Renal pelvis (tissue), 12 donors: ENCODE measurements at places on chromosomes 4 and X.

GRCh38 chrX:115147220-115147619 lies 42.0 kb upstream of the RBMXL3 start:
- DNase-seq = peak; percentile 0

DNA sequence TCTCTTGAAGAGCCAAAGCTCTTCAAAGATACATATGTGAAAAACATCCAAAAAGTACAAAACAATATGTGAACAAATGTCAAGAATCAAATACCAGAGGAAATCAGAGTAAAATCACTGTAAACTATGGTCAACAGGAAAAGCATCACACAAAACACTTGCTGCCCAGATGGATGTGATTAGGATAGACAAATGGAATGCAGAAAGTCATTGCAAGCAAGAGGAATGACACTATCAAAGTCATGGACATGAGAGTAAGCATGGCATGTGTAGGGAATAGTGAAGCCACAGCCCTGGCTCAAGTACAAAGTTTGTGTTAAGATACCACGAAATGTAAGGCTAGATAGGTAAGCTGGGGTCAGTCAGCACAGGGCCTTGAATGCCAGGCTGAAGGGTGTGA lies 37.7 kb downstream of the CLDN2 start:
- no peak for DNase-seq

GRCh38 chrX:103688946-103689345 lies 2.4 kb upstream of the MORF4L2 start:
- no peak for DNase-seq

GRCh38 chr4:145818011-145818410 lies 120.6 kb downstream of the ZNF827 start:
- no peak for DNase-seq

DNA sequence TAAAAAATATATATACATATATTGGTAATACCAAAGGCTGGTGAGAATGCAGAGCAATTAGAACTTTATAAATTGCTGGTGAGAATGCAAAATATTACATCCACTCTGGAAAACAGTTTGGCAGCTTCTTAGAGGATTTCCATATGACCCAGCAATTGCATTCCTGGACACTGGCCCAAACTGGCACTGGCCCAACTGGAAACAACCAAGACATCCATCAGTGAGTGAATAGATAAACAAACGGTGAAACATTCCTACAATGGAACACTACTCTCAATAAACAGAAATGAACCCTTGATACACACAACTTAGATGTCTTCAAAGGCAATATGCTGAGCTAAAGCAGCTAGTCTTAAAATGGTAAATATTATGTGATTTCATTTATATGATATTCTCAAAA lies 524.2 kb downstream of the IQCM start:
- peak; percentile 15 for DNase-seq

DNA sequence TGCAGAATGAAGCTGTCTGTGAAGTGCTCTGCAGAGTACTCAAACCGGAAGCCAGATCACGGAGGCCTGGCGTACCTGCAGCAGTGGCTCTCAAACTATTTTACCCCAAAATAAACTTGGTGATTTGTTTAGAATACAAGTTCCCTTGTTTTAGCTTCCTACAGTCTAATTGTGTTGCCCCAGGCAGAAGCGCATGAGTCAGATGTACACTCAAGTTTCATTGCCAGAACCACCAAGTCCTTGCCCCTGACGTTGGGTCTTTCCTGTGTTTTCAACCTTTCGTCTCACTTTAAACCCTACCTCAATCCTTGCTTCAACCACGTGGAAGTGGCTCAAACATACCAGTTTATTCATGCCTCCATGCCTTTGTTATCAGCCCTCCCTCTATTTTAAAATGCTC lies 66.2 kb upstream of the SLC7A11 start:
- DNase-seq = no peak

DNA sequence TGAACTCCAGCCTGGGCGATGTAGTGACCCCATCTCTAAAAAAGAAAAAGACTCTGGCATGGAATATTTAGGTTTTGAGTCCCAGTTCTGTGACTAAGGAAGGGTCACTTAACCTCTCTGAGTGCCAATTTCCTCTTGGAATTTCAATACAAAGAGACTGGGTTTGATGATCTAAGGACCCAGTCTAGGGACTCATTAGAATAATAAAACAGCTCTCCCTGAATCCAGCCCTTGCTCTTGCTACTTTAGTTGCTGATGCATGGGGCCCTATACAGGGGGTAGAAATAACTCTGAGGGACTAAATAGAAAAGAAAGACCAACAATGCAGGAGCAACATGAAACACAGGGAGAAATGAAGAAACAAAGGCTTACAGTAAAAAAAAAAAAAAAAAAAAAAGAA lies 12.6 kb downstream of the C4orf54 start:
- no peak for DNase-seq

DNA sequence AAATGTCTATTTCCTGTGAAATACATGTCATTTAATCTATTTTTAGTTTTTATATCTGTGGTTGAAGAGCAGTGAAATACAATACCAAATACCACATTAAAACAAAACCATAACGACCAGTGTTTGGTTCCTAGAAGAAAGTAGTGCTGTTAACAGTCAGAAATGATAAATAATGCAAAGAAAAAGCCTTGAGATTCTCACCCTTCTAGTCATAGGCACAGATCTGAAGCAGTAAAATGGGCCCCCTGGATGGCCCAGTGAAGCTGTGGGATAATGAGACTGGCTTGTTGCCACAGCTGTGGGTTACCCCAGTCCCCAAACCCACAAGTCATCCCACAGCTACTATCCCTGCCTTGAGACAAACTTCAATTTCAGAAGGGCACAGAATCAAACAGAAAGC lies 137.3 kb upstream of the RPL34 start:
- no peak for DNase-seq

- DNase-seq = peak; percentile 40
These were observed 13.3 kb upstream of the AGA start for GRCh38 chr4:177455561-177455970.

- DNase-seq = no peak
These were observed 29.6 kb upstream of the NKRF start for GRCh38 chrX:119635799-119636198.

GRCh38 chrX:46573892-46574773 lies 568 bp downstream of the CHST7 start:
- DNase-seq = no peak

DNA sequence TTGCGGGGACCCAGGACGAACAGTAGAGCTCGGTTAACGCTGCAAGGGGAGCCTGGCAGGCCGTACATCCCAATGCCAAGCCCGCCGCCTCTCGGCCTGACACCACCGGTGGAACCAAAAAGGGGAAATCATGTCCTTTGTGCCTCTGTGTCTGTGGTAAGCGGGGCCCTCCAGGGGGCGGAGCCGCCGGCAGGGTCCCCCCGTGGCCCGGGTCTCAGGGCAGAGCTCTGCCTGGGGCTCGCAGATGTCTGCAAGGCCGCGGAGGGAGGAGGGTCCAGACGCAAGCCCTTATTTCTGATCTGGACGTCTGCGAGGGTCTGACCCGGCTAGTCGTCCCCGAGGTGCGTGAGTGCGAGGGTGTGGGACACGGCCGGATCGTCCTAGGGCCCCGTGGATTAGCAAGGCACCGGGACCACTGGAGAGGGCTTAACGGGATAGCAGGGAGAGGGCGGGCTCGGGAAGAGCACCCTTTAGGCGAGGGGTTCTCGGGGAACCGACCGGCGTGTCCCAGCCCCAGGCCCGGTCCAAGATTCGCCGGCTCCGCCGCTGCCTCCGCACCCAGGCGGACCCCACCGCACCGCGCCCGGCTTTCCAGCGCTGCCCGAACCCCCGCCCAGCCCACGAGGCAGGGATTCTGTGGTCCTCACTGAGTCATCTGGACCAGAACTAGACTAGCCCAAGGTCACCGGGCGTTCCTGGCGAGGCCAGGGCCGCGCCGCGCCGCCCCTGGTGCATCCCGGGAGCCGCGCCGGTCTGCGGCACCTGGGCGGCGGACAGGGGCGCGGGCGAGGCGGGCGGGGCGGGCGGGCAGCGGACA lies 863 bp upstream of the FAM193A start:
- peak; percentile 48 for DNase-seq

DNA sequence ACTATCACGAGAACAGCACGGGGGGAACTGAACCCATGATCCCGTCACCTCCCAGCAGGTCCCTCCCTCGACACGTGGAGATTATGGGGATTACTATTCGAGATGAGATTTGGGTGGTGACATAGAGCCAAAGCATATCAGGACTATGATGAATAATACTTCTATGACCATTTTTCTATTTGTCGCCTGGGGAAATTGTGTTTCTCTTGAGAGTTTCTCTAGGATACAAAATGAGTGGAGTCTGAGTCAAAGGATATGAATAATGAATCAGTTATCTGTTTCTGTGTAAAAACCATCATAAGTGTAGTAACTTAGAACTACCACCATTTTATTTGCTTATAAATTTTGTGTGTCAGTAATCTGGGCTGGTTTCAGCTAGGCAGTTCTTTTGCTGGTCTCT lies 533.0 kb upstream of the ARX start:
- no peak for DNase-seq

GRCh38 chr4:138565576-138565975 lies 323.4 kb upstream of the SLC7A11 start:
- no peak for DNase-seq

GRCh38 chr4:154036856-154037255 lies 248.0 kb upstream of the SFRP2 start:
- DNase-seq = no peak

DNA sequence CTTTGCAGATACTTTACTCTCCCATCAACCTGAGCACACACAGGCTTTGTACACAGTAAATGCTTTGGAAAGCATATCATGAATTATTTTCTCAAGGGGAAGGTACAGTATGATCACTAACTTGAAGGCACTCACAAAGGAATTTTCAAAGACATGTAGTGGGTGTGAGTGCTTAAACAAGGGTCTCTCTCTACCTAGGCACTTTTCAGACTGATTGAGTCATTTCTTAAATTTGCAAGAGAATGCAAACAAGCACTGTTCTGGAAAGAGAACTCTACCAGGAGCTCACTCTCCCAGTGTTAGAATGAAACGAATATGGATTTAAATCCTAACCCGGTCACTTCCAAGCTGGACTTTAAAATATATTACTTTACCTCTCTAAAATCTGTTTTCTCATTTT lies 85.7 kb downstream of the MAML3 start:
- DNase-seq = no peak

DNA sequence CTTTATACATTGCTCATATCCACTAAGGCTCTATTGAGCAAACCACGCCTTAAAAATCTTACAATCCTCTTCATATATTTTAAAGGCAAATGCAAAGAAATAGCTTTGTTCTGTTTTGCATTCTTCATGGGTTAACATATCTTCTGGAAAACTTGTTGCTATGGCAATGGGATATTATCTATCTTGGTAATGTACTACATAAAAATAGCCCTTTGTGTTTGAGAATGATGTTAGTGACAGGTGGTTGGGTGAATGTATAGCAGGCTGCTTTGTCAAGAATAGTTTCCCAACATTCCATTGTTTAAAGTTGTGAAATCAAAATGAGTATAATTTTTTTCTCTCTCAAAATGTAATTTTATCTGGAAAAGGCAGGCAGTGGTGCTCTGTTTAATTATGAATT lies 16.8 kb downstream of the REPS2 start:
- DNase-seq = no peak

DNA sequence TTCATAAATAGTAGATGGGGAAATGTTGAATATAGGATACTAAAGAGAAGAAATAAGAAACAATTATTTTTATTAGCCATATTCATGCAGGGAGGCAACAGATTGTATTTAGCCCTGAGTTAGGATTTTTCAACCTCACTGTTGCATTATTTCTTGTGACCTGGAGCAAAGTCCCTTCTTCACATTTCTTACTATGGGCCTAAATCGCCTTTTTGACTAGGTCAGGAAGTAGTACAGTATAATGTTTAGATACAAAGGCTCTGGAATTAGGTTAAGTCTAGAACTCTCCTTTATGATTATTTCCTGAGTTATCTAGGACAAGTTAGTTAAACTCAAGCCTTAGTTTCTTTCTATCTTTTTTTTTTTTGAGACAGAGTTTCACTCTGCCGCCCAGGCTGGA lies 88.0 kb downstream of the FRYL start:
- DNase-seq = no peak

DNA sequence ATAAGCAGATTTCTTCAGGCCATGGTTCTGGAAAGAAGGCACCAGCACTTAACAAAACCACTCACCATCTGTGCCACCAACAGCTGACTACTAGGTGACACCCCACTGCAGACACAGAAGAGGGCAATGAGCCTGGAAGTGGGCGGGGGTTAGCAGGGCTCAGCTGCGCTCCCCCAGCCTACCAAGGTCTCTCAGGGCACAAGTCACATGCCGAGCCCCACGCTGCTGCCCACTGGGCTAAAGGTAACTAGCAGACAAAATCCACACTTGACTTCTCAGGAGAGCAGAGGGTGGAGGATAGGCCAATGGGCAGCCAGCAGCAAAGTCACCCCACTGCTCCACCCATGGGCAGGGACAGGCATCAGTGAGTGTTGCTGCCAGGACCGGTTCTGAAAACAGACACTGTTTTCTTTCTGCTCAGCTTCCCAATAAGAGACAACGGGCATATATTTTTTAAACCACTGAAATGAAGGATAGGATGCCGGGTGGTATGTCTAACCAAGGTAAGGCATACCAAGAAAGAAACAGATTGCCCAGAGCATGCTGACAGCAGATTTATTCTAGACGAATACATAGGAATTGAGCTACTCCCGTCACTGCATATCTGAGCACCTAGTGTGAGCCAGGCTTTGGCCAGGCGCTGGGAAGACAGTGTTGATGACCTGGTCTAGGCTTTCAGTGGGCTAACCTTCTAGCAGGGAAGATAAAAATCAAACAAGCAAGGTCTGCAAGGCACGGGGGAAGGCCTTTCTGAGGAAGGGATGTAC lies 20.1 kb downstream of the ACSL1 start:
- no peak for DNase-seq

DNA sequence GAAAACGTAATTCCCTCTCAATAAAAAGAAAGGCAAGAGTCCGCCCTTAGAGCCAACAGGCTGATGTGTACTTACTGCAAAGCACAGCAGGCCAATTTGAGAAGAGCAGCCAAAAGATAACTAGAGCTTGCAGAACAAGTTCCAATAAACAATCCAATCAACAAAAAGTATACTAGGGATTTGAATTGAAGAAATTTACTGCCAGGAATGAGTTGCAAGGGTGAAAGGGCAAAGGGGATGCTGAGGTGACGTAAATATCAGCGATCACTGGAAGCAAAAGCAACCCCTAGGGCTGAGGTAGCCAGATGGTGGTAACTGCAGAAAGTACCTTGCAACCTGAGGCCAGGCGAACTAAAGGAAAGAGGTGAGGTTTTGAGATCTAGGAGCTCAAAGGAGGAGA lies 152.1 kb upstream of the TENM3 start:
- no peak for DNase-seq

DNA sequence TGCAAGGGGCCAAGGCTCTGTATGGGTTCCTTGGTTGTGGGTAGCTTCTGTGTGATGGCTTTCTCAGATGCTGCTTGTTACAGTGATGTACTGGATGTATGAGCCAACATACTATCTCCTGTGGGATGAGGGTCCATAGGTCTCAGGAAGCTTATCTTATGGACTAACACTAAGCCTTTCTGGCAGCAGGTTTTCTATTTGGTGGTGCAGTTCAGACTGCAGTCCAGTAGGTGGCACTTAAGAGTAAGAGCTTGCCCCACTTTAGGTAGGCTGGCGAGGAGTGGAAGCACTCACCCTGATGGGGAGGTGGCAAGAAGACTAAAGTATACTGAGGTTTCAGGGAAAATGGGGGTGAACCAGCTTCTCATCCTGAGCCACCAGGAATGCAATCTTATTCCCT lies 306.7 kb upstream of the MAOA start:
- DNase-seq = no peak
